ENCODE measurements at places on chromosomes 4 and X. TPM values are rescaled to one million over a fixed set of nuclear protein-coding genes. Genes with fewer than 3 reads are reported as not detected.

The EDNRA gene
- total RNA-seq = 1.8 TPM

The SMIM31 gene
- 21.0 TPM for total RNA-seq

The ZDHHC15 gene
- 0.35 TPM for total RNA-seq

The CT45A10 gene
- total RNA-seq = 0.49 TPM

The MAGED4B gene
- 4.1 TPM for total RNA-seq

The VSIG4 gene
- total RNA-seq = 14.1 TPM

The NAT8L gene
- total RNA-seq = 0.17 TPM

The CLTRN gene
- total RNA-seq = 0.35 TPM

- no peak overlapping the region for H3K27ac ChIP-seq
- DNase-seq = no peak
- no peaks in the 10 kb centered on the region for H3K27me3 ChIP-seq
- no peaks in the 10 kb centered on the region for H3K4me1 ChIP-seq
- no peaks in the 10 kb centered on the region for H3K36me3 ChIP-seq
Measured at GRCh38 chr4:141640696-141641095, 4.3 kb downstream of the IL15 start.

DNA sequence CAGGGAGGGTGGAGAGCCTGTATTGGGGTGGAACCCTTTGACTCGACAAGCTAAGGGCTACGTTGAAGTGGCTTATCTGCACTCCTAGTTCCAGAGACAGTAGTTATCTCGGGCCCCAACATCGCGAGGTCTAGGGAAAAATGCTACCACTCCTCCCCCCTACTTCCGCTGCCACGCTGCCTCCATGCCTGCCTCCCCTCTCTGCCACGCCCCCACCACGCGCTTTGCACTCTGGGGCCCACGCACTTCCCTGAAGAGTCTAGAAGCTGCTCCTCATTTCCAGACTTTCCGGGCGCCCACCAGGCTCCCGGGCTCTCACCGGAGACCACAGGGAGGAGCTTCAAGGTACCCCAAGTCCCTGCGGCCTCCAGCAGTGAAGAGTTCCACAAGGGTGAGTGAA is at the start of gene PASD1:
PASD1 (plus strand) TSS at position 227 of the 400 bp plus-strand sequence. CDS start 37,879 bp downstream, outside the sequence.
- no peak within 1 kb of the TSS for H3K27ac ChIP-seq
- no peaks in the 10 kb centered on the region for H3K27me3 ChIP-seq
- no peaks in the 10 kb centered on the region for H3K4me1 ChIP-seq
- no peak within 1 kb of the TSS for H3K4me3 ChIP-seq
- H3K36me3 ChIP-seq = no peaks in the 10 kb centered on the region

DNA sequence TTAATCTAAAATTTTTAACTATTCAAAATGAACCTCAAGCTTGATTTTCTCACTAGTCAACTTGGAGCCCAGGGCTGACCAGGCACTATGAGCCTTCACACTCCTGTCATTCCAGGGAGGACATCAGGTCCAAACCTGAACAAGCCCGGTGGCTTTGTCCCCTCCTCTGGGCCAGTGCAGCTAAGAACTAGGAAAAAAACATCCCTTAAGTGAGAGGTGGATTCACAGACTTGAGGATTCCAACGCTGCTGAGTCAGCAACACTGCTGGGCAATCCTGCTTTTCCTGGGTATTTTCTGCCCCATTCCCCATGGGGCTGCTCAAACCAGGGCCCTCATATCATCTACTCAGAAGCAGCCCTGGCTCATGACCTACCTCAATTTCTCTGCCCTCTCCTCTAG is 4.0 kb downstream of the RNF212 start:
- DNase-seq = no peak
- peaks cover 2% of the 10 kb centered on the region for H3K4me1 ChIP-seq
- H3K36me3 ChIP-seq = no peaks in the 10 kb centered on the region
- H3K4me3 ChIP-seq = no peak overlapping the region
- H3K27me3 ChIP-seq = no peaks in the 10 kb centered on the region

GRCh38 chr4:101933855-101934254 is 143.3 kb downstream of the BANK1 start:
- no peaks in the 10 kb centered on the region for H3K27me3 ChIP-seq
- no peak overlapping the region for H3K27ac ChIP-seq
- H3K4me1 ChIP-seq = no peaks in the 10 kb centered on the region
- H3K4me3 ChIP-seq = no peak overlapping the region
- no peak for DNase-seq

DNA sequence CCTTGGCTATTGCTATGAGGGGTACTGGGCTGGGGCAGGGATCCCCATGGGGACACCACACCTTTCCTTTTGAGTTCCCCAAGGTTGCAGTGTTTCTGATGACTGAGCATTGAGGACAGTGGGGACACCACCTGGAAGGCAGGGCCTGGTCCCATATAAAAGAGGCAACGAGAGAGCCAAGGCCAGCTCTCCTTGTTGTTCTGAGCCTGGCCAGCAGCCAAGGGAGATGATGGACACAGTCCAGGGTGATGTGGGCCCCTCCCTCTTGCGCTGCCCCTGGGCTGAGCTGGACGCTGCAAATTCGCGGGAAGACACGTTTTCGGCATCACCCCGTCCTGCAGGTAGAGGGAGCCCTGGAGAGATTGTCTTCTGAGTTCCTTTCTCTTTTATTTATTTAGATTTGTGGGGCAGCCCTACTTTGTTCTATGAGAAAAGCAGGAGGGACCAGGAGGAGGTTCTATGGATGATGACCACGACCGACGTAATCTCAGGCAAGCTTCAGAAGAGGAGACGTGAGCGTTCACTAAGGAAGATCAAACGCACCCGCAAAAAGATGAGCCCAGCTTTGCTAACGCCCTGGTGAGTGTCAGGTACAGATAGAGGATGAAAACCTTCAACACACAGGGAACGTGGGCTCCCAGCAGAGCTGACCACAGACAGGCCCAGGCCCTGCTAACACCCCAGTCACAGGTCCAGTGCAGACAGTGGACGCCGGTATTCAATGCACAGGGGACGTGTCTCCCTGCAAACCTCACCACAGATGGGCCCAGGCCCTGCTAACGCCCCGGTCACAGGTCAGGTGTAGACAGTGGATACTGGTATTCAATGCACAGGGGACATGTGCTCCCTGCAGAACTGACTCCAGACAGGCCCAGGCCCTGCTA is 97.4 kb downstream of the SHOX start:
- H3K27ac ChIP-seq = no peak overlapping the region
- no peaks in the 10 kb centered on the region for H3K36me3 ChIP-seq
- no peak overlapping the region for H3K4me3 ChIP-seq
- H3K4me1 ChIP-seq = no peaks in the 10 kb centered on the region

DNA sequence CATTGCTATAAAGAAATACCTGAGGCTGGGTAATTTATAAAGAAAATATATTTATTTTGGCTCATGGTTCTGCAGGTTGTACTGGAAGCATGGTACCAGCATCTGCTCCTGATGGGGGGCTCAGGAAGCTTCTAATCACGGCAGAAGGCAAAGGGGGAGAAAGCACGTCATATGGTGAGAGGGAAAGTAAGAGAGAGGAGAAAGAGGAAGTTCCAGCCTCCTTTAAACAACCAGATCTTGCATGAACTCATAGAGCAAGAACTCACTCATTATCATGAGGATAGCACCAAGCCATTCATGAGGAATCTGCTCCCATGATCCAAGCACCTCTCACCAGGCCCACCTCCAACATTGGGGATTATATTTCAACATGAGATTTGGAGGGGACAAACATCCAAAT is 125.0 kb upstream of the GRPR start:
- no peaks in the 10 kb centered on the region for H3K36me3 ChIP-seq
- H3K4me1 ChIP-seq = no peaks in the 10 kb centered on the region
- no peaks in the 10 kb centered on the region for H3K27me3 ChIP-seq
- no peak for DNase-seq
- no peak overlapping the region for H3K27ac ChIP-seq

- H3K4me3 ChIP-seq = no peak overlapping the region
- DNase-seq = no peak
- no peaks in the 10 kb centered on the region for H3K27me3 ChIP-seq
Measured at GRCh38 chr4:47289805-47290204, 173.7 kb downstream of the COMMD8 start.

DNA sequence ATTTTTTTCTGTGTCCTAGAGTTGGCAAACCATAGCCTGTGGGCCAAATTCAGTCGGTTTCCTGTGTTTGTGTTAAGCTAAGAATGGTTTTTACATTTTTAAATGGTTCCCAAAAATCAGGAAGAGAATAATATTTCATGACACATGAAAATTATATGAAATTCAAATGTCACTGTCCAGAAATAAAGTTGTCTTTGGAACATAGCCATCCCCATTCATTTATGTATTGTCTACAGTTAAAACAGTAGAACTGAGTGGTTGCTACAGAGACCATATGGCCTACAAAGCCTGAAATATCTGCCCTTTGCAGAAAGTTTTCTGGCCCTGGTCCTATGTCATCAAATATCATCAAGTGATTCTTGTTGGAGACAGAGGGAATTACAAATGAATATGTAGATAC is 15.5 kb downstream of the FRMPD4 start:
- H3K27ac ChIP-seq = no peak overlapping the region
- H3K4me3 ChIP-seq = no peak overlapping the region

DNA sequence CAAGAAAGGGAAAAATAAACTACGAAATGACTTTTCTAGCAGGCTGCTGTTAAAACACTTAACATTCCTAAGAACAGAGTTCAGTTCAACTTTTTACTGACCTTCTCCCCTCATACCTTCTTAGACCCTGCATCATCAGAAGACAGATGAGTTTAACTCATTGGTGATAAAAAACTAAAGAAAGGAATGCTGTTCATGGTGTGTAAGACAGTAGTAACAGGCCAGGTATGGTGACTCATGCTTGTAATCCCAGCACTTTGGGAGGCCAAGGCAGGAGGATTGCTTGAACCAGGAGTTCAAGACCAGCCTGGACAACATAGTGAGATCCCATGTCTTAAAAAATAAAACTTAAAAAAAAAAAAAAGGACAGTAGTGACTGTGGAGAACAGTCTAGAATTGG is 16.2 kb downstream of the RBM47 start:
- no peaks in the 10 kb centered on the region for H3K4me1 ChIP-seq
- no peaks in the 10 kb centered on the region for H3K27me3 ChIP-seq
- H3K36me3 ChIP-seq = no peaks in the 10 kb centered on the region
- no peak for DNase-seq

- no peak overlapping the region for H3K27ac ChIP-seq
Measured at GRCh38 chr4:99711657-99712056, 54.0 kb upstream of the C4orf54 start.

GRCh38 chrX:1465286-1466231 is 12.8 kb upstream of the ASMTL start:
- no peak overlapping the region for H3K4me3 ChIP-seq
- H3K27me3 ChIP-seq = peaks cover 3% of the 10 kb centered on the region
- DNase-seq = peak; percentile 14
- H3K36me3 ChIP-seq = no peaks in the 10 kb centered on the region
- H3K27ac ChIP-seq = no peak overlapping the region

GRCh38 chrX:119381349-119381944 is 17.7 kb upstream of the SLC25A43 start:
- H3K4me3 ChIP-seq = no peak overlapping the region
- H3K4me1 ChIP-seq = no peaks in the 10 kb centered on the region
- no peak for DNase-seq
- no peak overlapping the region for H3K27ac ChIP-seq
- H3K36me3 ChIP-seq = no peaks in the 10 kb centered on the region

GRCh38 chrX:107674480-107675364 is 46.4 kb downstream of the PRPS1 start:
- no peak overlapping the region for H3K4me3 ChIP-seq
- H3K4me1 ChIP-seq = no peaks in the 10 kb centered on the region
- H3K27me3 ChIP-seq = no peaks in the 10 kb centered on the region
- DNase-seq = peak; percentile 66

DNA sequence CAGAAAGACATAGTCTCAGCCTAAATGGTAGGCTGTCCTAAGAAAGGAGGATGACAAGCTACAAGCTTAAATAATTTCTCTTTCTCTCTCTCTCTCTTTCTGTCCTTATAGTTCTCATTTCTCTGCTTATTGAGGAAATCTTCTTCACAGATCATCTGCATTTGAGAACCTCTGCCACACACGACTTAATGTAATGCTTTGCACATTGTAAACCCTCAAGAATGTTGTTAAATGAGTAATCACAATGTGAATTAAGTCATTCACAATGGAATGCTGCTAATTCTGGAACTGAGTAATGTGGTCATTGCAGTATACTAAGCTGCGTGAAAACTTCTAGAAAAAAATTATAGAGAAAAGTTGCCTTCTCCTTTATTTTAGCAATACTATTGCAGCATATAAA is 508.9 kb upstream of the FTHL17 start:
- no peak for DNase-seq
- no peak overlapping the region for H3K4me3 ChIP-seq
- no peaks in the 10 kb centered on the region for H3K27me3 ChIP-seq
- H3K27ac ChIP-seq = no peak overlapping the region
- H3K4me1 ChIP-seq = no peaks in the 10 kb centered on the region

- no peaks in the 10 kb centered on the region for H3K27me3 ChIP-seq
- no peak overlapping the region for H3K4me3 ChIP-seq
- no peaks in the 10 kb centered on the region for H3K36me3 ChIP-seq
- H3K4me1 ChIP-seq = peaks cover 8% of the 10 kb centered on the region
Measured at GRCh38 chrX:154348646-154349358, 25.6 kb downstream of the FLNA start.
